ENCODE measurements at places on chromosomes 16 and 17. TPM values are rescaled to one million over a fixed set of nuclear protein-coding genes. Genes with fewer than 3 reads are reported as not detected.

GRCh38 chr17:2724784-2725164 lies 13.2 kb upstream of the CLUH start:
- DNase-seq, result peak; percentile 93

GRCh38 chr16:24010440-24011089 lies 174.8 kb downstream of the PRKCB start:
- peak; percentile 88 for DNase-seq

GRCh38 chr16:24189941-24190340 lies 66.2 kb upstream of the CACNG3 start:
- DNase-seq, result no peak

- peak; percentile 11 for DNase-seq
These were observed 25.5 kb downstream of the GRB7 start for GRCh38 chr17:39763051-39763820.

DNA sequence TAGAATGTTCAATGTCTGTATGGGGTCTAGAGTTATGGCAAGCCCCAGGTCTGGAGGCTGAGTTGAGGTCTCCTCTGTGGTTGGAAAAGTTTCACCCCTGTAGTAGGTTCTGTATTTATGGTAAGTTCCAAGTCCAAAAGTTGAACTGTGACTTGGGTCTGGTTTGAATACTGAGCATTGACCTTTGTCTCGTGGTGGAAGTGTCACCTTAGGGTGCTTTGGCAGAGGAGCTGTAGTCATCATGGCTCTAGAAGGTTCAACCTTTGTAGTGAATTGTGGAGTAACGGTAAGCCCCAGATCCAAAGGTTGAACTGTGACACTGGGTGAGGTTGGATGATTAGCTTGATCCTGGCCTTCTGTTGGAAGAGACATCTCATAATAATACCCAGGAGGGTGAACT lies 17.6 kb downstream of the RDM1 start:
- no peak for DNase-seq

DNA sequence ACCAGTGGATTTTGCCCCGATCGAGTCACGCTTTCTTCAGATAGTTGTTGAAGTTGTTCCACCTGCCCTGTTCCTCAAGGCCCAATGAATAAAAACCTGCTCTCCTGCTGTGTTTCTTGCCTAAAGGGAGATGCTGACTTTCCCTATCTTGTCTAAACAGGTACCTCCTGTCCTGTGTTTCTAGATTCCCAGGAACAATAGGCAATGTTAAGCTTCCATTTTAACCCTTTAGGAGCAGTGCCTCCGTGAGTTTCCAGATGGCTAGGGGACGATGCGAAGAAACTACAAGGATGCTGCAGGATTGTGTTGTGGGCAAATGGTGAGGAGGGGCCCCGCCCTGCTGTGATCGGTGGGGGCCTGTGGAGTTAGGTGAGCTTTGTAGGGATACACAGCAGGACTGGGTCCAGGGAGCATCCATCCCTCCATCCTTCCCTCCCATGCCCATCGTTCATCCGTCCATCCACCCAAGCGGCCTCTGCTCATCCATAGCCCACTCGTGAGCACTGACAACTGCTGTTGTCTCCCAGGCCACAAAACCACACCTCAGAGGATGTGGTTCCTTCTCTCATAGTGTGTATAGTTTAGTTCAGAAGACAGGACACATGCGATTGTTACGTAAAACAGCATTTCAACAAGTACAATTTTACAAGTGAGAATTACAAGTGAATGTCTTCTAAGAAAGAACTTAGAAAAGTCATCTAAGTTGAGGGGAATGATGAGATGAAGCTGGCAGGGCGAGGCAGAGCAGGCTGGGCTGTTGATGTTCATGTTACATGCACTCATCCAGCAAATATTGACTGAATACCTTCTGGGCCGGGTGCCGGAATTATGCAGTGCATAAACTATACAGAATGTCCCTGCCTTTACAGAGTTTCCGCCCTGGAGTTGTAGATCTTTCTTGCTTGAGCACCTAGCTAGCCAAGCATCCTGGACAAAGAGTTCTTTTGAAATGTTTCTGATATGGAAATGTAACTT lies 5.2 kb downstream of the ARSG start:
- DNase-seq, result no peak

GRCh38 chr17:77594416-77595209 lies 363.9 kb upstream of the TNRC6C start:
- DNase-seq, result peak; percentile 37

- peak; percentile 89 for DNase-seq
These were observed 89.3 kb upstream of the GSE1 start for GRCh38 chr16:85523602-85524364.

- peak; percentile 45 for DNase-seq
These were observed 7.3 kb downstream of the C16orf86 start for GRCh38 chr16:67673712-67674580.

GRCh38 chr17:71987634-71988033 lies 133.2 kb upstream of the SOX9 start:
- DNase-seq, result no peak

GRCh38 chr17:74380086-74380958 lies 13.0 kb downstream of the GPR142 start:
- DNase-seq, result peak; percentile 67

DNA sequence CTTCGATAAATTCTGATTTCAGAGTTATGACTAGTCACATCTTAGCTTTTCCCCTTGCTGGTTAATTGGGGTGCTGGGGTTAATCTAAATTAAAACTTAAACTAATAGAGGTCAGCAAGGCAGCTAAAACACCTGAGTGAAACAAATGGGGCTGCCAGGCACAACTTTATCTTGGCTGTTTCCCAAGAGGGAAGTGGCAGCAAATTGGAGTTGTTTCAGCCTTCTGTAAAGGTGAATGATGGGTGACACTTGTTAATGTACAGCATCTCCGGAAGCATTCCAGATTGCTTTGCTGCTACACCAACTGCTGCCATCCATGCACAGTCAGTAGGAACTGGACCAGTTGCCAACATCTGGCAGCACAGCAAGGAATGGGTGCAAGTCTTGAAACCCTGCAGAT lies 43.9 kb downstream of the AATF start:
- DNase-seq, result no peak

GRCh38 chr16:87170310-87170709 lies 146.9 kb downstream of the C16orf95 start:
- no peak for DNase-seq

- peak; percentile 7 for DNase-seq
These were observed 71.6 kb upstream of the CREBBP start for GRCh38 chr16:3951861-3952736.

DNA sequence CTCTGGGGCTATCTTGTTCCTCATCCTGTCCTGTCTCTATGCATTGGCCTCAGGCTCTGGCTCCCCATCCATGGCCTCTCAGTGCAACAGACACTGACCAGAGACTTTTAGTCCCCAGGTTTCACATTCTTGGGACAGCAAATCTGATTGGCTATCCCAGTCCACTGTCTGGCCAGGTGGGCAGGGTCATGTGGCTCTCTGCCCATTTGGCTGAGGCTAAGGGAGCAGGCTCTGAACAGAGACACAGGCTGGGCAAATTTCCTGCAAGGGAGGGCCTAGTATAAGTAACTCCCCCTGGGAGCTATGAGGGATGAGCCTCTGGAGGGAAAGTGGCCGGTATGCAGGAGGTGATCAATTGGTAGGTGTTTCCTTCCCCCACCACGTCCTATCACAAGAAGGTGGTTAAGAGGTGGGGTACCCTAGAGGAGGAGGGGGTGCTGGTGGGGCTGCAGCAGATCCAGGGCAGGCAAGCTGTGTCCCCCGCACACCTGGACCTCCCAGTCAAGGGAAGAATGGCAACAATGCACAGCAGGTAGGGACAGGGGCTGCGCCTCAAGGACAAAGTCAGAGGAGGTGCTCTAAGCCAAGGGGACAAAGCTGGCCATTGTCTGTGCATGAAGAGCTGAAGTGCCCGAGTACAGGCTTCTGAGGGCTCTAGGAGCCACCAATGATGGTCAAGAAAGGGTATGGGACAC lies 13.2 kb downstream of the XYLT2 start:
- DNase-seq, result peak; percentile 48

- peak; percentile 90 for DNase-seq
These were observed 1.4 kb downstream of the NOTUM start for GRCh38 chr17:81959362-81960129.

DNA sequence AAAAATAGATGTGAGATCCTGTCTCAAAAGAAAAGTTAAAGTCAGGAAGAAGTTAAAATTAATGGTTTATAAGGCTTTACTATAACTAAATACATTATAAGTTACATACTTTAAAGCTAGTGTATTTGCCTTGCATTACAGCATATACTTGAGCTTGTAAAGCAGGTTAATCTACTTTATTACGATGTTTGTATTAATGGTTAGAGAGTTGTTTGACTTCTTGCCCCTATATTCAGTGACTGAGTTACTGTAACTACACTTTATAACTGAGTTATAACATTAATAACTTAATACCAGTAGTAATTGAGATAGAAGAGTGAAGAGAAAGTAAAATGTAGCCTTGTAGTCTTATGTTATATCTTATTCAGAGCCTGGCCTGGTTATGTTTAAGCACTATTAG lies 22.9 kb downstream of the CLTC start:
- DNase-seq, result no peak

- DNase-seq, result peak; percentile 36
These were observed 33.5 kb downstream of the GRB2 start for GRCh38 chr17:75371981-75372380.

DNA sequence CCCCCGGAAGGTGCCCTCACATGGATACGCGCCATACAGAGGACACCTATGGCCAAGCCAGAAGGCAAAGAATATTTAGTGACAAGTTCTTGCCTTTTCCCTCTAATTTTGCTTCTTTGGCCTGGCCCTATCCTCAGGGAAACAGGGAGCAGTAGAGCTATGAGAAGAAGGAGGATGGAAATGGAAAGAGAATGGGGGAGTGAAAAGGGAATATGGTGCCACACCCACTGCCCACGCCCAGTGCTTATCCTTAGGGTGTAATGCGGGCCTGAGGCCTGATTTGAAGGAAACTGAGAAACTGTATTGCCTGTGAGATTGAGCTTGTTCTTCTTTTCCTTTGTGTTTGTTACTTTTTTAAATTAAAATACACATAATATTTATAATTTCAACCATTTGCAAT lies 255.1 kb downstream of the HS3ST3A1 start:
- DNase-seq, result no peak

GRCh38 chr16:57394444-57394843 lies 10.1 kb upstream of the CCL17 start:
- no peak for DNase-seq

GRCh38 chr17:50641357-50641756 lies 6.7 kb downstream of the ABCC3 start:
- DNase-seq, result no peak

MYH3 gene
- total RNA-seq, result 1.1 TPM

TEN1 gene
- 12.1 TPM for total RNA-seq

CPHXL2 gene
- not detected for total RNA-seq

EME1 gene
- 17.2 TPM for total RNA-seq

ABCC3 gene
- 0.22 TPM for total RNA-seq

CDH15 gene
- total RNA-seq, result 0.38 TPM

NEURL4 gene
- 51.3 TPM for total RNA-seq

ENPP7 gene
- total RNA-seq, result not detected

GJD3 gene
- total RNA-seq, result not detected

KRT33A gene
- total RNA-seq, result not detected

ANKRD13B gene
- total RNA-seq, result 4.7 TPM

Data from endodermal cell (in vitro differentiated cells).